ENCODE measurements at places on chromosomes 16 and 17. TPM values are rescaled to one million over a fixed set of nuclear protein-coding genes. Genes with fewer than 3 reads are reported as not detected.

- no peak for DNase-seq
Observed at GRCh38 chr17:10114931-10115535, 83.4 kb downstream of the GAS7 start.

DNA sequence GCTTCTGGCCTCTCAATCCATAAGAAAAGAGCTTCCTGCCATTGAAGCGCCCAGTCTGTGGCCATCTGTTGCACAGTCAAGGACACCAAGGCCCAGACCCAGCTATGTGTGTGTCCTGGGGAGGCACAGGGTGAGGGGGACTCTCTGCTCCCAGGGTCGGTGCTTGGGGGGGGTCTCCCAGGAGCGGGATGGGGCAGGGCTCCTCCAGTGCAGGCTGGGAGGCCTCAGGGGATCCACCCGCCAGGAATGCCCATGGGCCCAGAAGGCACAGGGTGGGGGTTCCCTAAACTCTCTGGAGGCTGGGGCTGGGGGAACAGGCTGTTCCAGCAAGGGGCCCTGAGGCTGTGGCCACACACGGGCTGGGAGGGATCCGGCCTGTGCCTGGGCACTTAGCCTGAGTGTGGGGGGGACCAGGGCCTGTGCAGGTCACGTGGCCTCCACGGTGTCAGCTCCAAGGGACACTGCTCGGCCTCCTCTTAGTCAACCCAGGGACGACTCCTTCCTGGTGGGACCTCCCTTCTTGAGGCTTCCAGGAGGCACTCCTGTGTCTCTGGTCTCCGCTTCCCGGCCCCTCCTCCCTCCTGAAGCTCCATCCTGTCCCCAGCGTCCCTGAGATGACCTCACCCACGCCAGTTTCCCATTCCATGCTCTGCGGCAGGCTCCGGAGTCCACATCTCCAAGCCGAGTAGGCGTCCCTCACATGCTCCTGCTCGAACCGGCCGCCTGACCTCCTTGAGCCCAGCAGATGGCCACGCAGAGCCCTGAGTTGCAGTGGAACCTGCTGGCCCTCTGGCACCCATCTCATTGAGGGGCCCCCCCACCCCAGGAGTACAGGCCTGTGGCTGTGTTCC lies 23.1 kb upstream of the BAHCC1 start:
- DNase-seq: no peak

DNA sequence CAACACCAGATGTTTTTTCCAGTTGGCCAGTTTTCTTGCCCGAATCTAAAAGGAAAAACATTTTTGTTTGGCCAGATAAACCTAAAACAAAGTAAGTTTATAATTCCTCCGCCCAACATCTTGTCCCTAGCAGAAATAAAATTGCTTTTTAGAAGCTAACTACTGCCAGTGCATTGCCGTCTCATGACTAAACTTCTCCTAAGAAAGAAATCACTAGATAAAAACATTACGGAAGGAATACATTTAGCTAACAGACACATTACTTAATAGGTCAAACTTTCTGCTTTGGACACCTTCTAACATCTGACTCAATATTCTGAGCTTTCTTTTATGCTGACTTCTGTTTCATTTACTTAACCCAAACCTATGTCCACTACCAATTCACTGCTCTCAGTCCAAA lies 36.2 kb downstream of the FBXL20 start:
- DNase-seq: no peak

The DOC2B gene
- 80.3 TPM for polyA plus RNA-seq

The KRTAP3-1 gene
- polyA plus RNA-seq: not detected

The RGS11 gene
- polyA plus RNA-seq: 1.3 TPM
